Activated T-helper 9 cell treated with anti-CD3 and anti-CD28 coated beads, Interleukin-2, amount 50 U/mL, for 16 hours (primary cell): ENCODE measurements at places on chromosomes 13 and 19.

GRCh38 chr13:110942248-110942981 is 27.5 kb upstream of the ANKRD10 start:
- DNase-seq: peak; percentile 13

DNA sequence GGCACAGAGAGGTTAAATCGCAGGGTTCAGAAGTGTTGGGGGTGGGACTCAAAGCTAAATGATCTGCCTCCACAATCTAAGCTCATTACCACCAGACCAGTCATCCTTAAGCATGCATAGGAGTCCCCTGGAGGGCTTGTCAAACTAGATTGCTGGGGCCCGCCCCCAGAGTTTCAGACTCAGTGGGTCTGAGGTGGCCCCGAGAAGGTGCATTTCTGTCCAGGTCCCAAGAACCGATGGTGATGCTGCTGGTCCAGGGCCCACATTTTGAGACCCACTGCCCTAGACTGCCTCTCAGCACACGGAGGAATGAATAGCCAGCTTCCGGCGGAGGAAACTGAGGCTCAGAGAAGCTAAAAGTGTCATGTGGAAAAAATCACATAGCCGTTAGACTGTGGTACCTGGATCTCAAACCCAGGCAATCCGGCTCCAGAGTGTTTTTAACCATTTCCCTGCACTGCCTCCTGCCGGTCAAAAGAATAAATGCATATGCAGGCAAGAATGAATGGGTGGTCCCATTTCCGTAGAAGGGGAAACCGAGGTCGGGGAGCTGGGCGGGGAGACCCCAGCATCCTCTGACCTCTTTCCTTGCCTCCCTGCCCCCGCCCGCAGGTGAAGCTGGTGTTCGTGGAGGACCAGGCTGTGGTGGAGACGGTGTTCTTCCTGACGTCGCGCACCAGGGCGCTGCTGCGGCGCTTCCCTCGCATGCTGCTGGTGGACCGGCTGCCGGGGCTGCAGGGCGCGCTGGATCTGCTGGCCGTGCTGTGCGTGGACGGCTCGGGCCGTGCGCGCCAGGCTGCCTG is 23.8 kb downstream of the ZSWIM9 start:
- DNase-seq: no peak

GRCh38 chr13:27415116-27415515 is 9.3 kb upstream of the GTF3A start:
- no peak for DNase-seq

DNA sequence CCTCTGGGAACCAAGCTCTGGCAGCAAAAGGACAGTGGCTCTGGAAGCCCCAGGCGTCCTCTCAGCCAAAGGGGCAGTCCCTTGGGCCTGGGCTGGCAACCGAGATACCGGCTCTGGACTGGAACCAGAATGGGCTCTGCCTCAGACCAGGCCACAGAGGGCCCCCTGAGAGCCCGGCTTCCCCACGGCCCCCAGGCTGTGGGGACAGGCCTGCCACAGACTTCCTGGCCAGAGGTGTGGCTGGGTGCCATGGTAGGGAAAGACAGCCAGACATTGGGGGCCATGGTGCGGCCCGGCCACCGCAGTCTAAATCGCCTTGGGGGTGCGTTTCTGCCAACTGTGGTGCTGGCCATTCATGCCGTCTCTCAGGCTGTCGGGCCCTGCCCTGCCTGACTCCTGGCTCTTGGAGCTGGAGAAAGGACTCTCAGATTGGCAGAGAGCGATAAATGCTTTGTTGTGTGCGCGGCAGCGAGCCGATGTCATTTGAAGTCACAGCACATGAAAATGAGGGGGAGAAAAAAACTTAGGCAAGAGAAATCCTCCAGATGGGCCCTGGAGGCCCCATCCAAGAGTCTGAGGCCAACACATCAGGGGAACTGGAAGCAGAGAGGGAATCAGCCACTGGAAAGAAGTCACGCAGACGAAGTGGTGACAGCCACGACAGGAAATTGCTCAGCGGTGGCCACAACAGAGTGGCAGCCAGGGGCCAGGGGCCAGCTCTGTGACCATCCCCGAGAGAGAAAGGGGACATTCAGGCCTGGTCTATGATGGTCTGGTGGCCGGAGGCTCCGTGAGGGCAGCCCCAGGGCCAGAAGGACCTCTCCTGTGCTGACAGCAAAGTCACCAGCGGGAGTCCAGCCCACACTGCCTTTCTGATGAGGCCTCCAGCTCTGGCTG is 26.5 kb downstream of the SH3GL1 start:
- no peak for DNase-seq

DNA sequence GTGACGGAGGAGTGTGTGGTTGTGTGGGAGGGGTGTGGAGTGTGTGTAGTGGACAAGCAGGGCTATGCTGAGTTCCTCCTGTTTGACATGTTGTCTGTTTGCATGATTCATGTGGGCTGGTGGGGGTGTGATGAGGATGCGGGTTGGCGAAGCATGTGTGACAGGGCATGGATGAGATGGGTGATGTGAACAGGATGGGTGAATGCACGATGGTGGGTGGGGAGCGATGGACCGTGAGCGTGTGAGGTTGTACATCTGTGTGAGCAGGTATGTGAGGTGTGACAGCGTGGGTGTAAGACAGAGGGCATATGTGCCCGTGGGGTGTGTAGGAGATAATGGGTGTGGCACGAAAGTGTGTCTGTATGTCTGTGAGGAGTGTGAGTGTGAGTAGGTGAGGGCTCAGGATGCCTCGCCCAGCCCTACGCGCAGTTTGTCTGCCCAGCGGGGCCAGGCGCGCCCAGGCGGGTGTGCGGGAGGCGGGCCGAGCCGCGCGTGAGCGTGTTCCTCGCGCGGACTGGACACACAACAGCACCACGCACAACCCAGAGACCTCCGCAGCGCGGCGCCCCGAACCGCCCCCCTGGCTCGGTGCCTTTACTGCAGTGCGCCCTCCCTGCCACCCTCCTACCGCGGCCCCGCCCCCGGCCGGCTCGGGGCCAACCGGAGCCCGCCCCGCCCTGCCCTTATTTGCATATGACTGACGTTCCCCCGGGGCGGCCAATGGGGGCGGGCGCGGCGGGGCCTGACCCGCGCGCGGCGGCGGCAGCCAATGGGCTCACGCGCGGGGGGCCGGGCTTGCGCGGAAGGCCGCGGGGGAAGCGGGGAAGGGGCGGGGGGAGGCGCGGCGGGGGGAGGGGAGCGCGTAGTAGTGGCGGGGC is 14.4 kb downstream of the CIC start:
- peak; percentile 96 for DNase-seq

- no peak for DNase-seq
Observed at GRCh38 chr13:98976941-98977340, 923 bp downstream of the DOCK9 start.

GRCh38 chr13:27168906-27169657 is 2.5 kb downstream of the USP12 start:
- no peak for DNase-seq

DNA sequence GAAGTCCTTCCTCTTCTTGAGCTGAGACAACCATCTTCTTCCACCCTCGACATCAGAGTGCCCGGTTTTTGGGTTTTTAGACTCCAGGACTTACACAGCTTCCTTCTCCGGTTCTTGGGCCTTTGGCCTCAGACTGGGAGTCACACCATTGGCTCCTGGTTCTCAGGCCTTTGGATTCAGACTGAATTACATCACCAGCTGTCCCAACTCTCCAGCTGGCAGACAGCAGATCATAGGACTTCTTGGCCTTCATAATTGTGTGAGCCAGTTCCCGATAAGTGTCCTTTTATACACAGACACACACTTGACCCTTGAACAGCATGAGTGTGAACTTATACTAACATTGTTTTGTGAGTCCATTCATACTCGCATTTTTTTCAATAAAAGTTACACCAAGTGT is 166.0 kb upstream of the UBL3 start:
- DNase-seq: no peak

DNA sequence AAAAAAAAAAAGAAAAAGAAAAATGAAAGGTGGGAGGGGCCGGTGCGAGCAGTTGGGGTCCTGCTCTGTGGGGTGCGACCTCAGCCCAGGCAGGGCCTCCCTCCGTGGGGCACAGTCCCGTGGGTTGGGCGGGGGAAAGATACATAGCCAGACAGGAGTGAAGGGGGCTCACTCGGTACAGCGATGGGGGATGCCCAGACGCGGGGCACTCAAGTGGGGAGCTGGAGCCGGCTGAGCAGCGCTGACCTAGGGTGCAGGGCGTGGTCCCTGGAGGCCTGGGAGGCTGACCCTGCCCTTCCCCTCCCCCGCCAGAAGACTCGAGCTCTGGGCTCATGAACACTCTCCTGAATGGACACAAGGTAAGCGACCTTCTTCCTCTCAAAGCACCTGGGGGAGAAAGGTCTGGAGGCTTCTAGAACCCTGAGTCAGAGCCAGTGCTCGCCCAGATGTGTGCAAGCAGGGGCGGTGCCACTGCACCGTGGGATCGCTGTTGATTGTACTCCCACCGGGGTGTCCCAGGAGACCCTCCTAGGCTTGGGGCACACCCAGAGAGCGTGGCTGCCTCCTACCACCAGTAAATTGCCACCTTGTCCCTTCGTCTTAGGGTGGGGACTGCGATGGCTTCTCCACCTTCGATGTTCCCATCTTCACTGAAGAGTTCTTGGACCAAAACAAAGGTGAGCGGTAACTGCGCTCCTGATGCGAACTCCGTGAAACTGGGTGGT is 3.4 kb downstream of the HMG20B start:
- DNase-seq: no peak

DNA sequence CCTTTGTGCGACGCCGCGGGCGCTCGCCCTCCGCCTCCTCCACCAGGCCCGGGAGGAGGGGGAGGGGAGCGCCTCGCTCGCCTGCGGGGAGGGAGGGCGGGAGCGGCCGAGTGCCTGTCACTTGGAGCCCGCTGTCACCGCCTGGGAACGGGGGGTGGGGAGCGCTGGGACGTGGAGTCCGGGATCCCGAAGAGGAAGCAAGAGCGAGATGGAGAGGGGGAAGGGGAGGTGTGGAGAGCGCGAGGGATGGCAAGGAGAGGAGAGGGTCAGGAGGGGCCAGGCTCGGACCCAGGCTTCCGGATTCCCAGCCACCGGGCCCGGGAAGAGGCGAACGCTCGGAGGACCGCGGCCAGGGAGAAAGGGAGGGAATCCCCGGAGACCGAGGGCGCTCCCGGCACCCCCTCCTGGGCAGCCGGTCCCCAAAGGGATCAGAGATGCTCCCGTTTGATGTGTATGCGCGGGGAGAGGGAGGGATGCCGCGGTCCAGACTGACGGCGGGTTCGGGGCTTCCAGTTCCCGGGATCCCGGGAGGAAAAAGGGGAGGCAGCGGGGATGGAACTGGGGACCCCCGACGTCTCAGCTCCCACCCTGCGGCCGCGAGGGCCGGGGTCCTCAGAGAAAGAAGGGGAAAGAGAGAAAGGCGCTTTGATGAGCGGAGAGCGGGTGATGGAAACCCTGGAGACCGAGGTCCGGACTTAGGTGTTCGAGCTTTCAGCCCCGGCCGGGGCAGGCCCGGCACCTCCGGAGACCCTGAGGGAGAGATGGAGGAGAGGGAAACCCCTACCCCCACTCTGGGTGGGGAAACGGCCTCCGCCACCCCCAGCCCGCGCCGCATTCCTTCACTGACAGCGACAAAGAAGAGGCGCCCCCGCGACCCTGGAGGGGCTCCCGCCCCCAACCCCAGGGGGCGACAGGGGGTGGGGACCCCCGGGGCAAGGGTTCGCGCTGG is 4.7 kb upstream of the DPF1 start:
- no peak for DNase-seq

GRCh38 chr19:44499559-44499958 is 763 bp downstream of the ZNF180 start:
- DNase-seq: no peak

GRCh38 chr19:48480183-48480557 is 11.0 kb downstream of the CYTH2 start:
- DNase-seq: no peak

- peak; percentile 56 for DNase-seq
Observed at GRCh38 chr19:45863840-45864628, at the start of gene FOXA3. Gene FOXA3 (plus strand): TSS chr19:45864326. CDS start chr19:45864457, 131 bp downstream.

DNA sequence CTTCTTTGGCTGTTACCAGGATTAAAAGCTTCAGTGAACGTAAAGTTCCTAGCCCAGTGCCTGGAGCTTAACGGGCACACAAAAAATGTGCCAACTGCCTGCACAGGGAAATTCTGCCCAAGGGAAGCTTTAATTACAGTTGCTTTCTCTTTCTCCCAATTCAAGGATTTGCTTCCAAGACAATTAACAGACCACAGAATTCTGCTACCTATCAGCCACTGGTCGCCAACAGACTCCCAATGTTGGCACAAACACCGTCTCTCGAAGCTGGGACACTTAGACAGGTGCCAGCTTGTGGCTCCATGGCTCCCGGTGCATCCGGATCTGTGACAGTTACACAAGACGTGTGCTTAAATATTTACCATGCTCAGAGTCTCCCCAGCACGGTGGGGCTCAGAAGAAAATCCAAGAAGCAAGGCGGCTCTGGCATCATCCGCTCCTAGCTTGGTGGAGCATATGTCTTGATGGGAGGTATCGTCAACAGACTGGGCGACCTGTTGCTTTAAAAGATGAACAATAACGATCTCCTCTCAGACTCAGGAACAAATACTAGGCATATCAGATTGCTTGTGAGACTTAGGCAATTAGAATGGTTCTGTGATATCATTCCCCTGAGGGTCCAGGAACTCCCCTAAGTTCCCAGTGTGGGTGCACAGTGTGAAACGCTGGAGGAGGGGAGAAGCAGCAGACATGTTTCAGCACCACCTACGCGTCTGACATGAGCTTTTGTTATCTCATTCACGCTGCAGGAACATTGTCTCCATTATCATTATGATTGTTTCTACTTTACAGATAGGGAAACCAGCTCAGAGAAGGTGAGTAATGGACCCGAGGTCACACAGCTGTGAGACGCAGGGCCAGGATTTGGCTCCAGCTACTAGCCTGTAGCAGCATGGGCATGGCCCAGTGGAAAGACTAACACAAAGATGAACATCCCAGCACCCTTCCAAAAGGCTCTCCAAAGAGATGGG is 61.6 kb downstream of the ALOX5AP start:
- peak; percentile 34 for DNase-seq

DNA sequence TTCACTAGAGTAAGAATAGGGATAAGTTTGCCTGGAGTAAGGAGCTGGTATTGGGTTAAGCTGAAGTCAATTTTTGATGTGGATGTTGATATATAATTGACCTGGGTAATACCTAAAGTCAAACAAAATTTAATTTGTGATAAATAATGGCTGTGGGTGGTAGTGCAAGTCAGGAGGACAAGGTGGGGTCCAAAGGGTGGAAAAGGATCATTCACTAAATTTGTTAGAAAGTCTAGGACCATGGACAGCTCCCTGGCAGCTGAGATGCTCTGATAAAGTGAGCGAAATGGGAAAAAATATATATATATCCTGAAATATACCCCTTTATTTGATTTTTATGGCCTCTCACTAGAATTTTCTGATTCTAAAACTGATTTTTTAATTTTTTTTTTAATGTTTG is 463.5 kb downstream of the GPC6 start:
- no peak for DNase-seq

DNA sequence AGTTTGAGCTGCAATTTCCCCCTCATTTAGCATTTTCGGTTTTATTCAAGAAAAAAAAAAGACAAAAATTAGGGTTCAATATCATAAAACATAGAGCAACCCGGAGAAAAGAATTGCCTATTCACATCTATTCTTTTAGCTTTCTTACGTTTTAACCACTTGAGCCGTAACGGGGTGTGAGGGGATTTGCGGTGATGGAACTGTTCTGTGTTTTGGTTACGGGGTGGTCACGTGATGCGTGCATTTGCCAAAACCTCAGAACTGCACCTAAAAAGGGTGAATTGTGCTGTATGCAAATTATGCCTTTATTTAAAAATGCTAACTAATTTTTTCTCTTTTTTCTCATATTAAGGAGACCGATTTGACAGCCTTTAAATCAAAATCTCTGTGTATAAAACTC is 22.1 kb downstream of the CLEC11A start:
- no peak for DNase-seq

GRCh38 chr13:33554919-33555791 is 262.8 kb upstream of the RFC3 start:
- DNase-seq: no peak
